A549 treated with AZD2906 at 1 μM for 4 hours (cell line): ENCODE measurements at places on chromosomes 1 and 21. TPM values are rescaled to one million over a fixed set of nuclear protein-coding genes. Genes with fewer than 3 reads are reported as not detected.

The RAB42 gene
- total RNA-seq = 3.2 to 3.7 TPM (median 3.5 TPM) in 5 replicates

The OR2M3 gene
- not detected in 5 replicates for total RNA-seq

The GPBP1L1 gene
- total RNA-seq = 28.7 to 47.3 TPM (median 31.8 TPM) in 5 replicates

The ROR1 gene
- total RNA-seq = 8.1 to 11.6 TPM (median 8.8 TPM) in 5 replicates

The B3GALT5 gene
- 0.08 to 0.18 TPM (median 0.10 TPM) in 5 replicates for total RNA-seq

The OR2G6 gene
- total RNA-seq = not detected in 5 replicates

The RGS13 gene
- total RNA-seq = not detected in 5 replicates
